ENCODE measurements at places on chromosomes 16 and 17.

DNA sequence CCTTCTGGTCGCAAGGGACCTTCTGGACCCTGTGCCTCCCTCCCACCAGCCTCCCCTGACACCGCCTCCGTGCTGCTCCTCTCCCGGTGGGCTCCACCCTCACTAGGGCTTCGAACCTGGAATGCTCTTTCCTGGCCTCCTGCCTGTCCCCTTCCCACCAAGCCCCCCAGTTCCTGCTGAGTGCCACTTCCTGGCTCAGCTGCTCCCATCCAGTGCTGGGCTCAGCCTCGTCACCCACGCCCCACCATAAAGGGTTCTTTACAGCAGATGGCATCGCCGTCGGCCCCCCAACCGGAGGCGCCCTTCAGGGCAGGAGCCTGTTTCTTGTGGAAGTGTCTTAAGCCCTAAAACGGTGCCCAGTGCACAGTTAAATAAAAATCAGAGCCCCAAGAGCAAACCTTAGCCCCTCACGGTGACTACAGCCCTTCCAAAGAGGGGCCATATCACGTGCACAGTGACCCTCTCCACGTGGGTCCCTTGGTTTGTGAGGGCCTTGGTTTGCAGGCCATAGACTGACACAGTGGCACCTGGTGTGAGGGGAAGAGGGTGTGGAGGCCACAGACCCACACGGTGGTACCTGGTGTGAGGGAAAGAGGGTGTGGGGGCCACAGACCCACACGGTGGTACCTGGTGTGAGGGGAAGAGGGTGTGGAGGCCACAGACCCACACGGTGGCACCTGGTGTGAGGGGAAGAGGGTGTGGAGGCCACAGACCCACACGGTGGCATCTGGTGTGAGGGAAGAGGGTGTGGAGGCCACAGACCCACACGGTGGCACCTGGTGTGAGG, 111.4 kb downstream of the METRNL start:
- DNase-seq: no peak

- DNase-seq: no peak
Observed at GRCh38 chr16:1163567-1164055, 10.7 kb downstream of the CACNA1H start.

DNA sequence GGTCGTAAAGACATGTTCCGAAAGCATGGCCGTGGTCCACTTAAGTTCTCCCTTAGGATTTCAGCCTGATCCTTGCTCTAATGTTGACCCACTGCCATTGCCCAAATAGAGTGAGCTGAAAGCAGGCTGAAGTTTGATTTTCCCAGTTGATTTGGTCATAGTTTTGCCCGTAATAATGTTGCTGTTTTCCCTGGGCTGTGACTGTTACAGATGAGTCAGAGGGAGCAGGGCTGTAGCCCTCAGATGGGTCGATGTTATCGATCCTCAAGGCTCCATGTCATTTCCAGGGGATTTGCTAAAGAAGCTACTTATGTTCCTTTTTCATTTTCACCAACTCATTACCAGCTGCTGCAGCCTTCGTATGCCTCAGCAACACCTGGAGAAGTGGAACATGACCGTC, 169.0 kb upstream of the ZFHX3 start:
- no peak for DNase-seq

- DNase-seq: no peak
Observed at GRCh38 chr16:4937782-4938682, 1.1 kb upstream of the PPL start.

DNA sequence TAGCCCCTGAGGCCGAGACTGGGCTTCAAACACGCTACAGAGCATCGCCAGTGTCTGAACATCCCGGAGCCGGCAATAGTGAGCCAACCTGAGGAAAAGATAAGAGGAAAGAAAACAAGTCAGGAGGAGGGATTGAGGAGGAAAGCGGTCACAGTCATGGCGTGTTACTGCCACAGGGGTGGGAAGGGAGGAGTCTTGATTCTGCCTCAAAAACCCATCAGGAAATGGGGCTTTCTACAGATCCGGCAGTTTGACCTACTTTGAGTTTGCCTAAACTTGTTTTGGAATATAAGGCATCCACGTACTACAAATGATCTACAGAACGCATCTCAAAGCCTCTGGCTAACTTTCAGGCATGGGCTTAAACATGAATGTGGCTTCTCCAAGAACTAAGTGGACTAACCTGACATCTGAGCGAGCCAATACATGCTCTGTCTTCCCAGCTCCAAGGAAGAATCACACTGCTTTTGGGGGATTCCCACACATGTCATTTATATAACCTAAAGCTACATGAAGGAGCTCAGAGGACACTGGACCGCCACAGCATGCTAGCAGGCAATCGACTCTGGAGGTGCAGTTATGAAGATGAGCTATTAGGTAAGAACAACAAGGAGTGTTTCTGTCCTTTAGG, 96.6 kb downstream of the WDR59 start:
- DNase-seq: no peak

- DNase-seq: no peak
Observed at GRCh38 chr16:84630446-84631152, 12.7 kb upstream of the COTL1 start.

DNA sequence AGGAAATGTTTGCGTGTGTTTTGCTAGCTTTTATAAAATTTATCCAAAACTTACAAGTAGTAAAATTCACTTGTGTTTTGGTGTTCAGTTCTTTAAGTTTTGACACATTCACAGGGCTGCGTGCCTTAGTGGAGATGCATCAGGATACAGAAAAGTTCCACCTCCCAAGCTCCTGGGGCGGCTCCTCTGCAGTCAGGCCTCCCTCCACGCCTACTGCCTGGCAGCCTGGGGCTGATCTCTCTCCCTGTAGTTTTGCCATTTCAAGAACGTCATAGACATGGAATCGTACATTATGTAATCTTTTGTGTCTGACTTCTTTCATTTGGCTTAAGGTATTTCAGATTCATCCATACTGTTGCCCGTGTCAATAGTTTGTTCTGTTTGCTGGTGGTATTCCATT, 27.2 kb upstream of the IRF8 start:
- no peak for DNase-seq

GRCh38 chr17:28533091-28533807, 19.2 kb downstream of the UNC119 start:
- DNase-seq: no peak

- DNase-seq: no peak
Observed at GRCh38 chr17:60077226-60077625, 1.5 kb downstream of the HEATR6 start.

- DNase-seq: no peak
Observed at GRCh38 chr16:1706386-1707192, 594 bp downstream of the MAPK8IP3 start.

GRCh38 chr16:68227183-68227793, 8.6 kb downstream of the ESRP2 start:
- no peak for DNase-seq
